Psoas muscle (tissue), 8 donors: ENCODE measurements at places on chromosomes 6 and 20.

DNA sequence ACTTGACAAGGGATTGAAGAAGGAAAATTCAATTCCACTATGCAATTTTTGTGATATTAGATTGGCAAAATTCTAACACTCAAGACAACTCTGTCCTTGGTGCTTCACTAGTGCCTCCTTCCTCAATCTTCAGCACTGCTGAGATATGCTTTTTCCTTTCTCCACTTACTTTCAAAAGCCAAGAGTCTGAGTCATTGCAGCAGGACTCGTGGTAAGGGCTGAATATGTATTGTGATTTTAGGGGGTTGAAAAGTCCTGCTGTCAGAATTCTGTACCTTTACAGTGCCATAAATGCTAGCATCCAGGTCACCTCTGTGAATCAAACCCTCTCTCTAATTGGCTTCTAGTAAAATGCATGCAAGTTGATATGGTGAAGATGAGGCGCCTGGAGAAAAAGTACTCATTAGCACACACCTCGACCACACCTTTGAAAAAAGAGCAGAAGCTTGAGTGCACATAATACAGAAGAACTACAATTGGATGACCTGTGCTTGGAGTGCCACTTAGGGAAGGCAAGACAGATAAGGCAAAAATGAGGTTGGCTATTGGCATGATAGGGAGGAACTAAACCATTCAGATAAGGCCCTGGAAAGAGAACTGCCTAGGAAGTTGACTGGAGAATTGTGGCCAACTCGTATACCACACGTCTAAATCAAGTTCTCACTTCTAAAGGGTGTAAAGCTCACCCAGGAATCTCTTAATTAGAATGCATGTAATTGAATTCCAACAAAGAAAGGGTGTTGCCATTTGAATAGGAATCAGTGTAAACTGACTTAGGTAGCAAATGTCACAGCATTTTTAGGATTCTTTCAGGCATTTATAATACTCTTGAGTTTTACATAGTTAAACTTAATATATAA lies 43.6 kb upstream of the FAM83B start:
- H3K36me3 ChIP-seq = no peaks in the 10 kb centered on the region
- no peaks in the 10 kb centered on the region for H3K27me3 ChIP-seq
- no peak overlapping the region for H3K4me3 ChIP-seq
- H3K4me1 ChIP-seq = no peaks in the 10 kb centered on the region
- no peak overlapping the region for H3K27ac ChIP-seq

GRCh38 chr6:81735756-81736380 lies 16.6 kb downstream of the TENT5A start:
- H3K36me3 ChIP-seq = no peaks in the 10 kb centered on the region
- no peak overlapping the region for H3K27ac ChIP-seq
- no peaks in the 10 kb centered on the region for H3K4me1 ChIP-seq
- no peak overlapping the region for H3K4me3 ChIP-seq

DNA sequence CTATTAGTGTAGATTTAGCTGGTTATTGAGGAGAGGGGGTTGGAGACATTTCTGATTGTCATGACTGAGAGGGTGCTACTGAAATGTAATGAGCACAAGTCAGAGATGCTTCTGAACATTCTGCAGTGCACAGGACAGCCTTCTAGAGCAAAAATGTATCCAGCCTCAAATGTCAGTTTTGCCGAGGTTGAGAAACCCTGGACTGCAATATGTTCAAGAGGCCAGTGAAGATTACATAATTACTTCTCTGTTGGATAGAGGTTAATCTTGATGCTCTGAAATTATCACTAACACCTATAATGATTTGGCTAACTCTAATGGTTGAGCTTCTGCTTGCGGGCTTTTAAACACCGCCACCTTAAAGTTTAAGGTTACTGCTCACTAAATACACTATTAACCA lies 3.4 kb upstream of the DUSP22 start:
- H3K27ac ChIP-seq = no peak overlapping the region
- DNase-seq = no peak
- H3K36me3 ChIP-seq = no peaks in the 10 kb centered on the region
- H3K4me3 ChIP-seq = no peak overlapping the region
- H3K27me3 ChIP-seq = no peaks in the 10 kb centered on the region

DNA sequence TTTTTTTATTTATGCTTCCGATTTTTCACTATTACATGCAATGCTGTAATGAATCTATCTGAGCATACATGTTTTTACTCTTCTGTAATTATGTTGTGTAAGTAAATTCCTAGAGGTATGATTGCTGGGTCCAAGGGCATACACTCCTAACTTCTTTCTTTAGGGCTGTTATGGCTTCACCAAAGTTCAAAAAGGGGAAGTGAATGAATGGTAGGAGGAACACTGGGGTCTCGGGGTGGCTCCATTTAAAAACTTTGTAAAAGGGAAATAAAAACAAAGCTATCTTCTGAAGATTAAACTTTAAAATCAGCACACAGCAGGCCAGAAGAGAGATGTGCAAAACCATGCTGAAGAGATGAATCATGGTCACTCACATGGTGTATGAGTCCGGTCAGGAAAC lies 289.1 kb upstream of the SUPT3H start:
- no peak for DNase-seq
- H3K27ac ChIP-seq = no peak overlapping the region
- H3K36me3 ChIP-seq = no peaks in the 10 kb centered on the region
- H3K27me3 ChIP-seq = peaks cover 43% of the 10 kb centered on the region
- no peak overlapping the region for H3K4me3 ChIP-seq
- peaks cover 8% of the 10 kb centered on the region for H3K4me1 ChIP-seq

DNA sequence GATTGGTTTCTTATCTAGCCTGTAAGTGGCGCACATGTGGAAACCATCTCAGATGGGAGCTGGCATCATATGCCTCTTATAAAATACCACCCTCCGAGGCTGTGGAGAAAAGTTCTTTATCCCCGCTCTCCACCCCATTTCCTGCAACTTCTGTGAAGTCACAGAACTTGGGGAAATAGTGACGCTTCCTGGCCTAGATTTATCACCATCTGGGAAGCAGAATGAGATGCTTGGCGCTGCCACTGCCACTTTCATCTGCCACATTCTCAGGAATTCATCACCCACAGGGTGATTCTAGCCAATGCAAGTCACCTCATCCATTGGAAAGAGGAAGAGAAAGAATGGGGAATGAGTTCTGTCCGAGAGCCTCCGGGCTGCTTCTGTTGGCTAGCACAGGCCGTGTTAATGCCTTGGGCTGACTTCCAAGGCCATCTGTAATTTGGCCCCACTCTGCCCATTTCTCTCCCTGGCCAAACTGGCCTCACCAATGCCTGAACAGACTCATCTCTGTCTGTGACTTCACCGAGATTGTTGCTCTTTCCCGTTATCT lies 148.8 kb upstream of the SOX4 start:
- no peak overlapping the region for H3K27ac ChIP-seq
- H3K4me3 ChIP-seq = no peak overlapping the region
- peaks cover 2% of the 10 kb centered on the region for H3K4me1 ChIP-seq
- no peak for DNase-seq
- no peaks in the 10 kb centered on the region for H3K27me3 ChIP-seq

GRCh38 chr20:63856098-63856511 lies 5.2 kb upstream of the ABHD16B start:
- no peak overlapping the region for H3K4me3 ChIP-seq
- H3K4me1 ChIP-seq = peaks cover 17% of the 10 kb centered on the region
- no peak for DNase-seq
- no peak overlapping the region for H3K27ac ChIP-seq
- no peaks in the 10 kb centered on the region for H3K36me3 ChIP-seq
